Activated gamma-delta T cell treated with anti-CD3 and anti-CD28 coated beads, Interleukin-2, amount 50 U/mL, for 16 hours (primary cell): ENCODE measurements at places on chromosomes 4 and X.

DNA sequence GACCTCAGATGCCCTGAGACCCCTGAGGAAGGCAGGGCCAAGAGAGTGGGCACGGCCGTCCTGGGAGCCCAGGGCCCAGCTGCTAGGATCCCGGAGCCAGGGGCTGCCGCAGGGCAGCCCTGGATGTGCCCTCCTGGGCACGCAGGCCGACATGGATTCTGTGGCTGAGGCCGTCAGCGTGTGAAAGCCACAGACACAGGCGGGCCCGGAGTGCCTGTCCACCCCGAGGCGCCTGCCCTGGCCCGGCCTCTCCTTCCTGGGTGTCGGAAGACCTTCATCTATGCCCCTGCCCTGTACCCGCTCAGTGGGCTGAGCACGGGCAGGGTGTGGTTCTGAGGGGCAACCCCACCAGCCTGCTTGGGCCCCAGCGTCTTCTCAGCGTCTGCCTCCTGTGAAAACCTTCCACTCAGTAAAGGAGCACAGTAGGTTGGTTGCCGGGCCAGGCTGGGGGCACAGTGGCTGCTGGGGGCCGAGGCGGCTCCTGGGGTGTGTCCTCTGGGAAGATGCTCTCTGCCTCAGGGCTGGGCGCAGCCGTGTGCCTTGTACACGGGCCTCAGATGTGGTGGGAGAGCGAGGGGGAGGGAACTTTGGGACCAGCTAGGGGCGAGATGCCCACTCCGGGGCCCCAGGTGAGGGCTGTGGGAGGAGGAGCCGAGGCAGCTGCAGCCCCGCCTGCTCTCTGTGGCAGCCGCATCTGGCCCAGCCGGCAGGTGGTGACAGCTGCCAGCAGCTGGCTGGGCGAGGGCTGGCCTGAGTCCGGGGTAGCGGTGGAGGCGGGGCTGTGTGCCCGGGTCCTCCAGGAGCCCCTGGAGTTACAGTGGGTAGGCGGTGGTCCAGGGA, 20.8 kb downstream of the FGFRL1 start:
- no peak for DNase-seq

DNA sequence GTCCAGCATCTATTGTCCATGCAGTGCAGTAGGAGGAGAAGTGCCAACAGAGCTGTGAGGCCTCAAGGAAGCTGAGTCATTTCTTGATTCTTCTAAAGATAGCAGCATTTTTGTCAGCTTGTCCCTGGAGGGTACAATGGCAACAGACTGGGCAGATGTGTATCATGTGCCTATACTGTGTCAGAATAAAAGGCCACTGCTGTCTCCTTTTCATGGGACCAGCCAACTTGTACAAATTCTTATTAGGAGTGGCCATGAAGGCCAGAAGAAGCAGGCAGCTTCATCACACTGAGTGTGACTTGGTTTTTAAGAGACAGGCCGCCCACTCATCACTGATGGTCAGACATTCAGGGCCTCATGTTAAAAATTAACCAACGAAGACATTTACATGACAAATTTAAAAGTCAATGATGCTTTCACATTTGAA, 185.0 kb upstream of the FAM241A start:
- DNase-seq: no peak

GRCh38 chr4:17574206-17574605, 2.8 kb upstream of the LAP3 start:
- DNase-seq: no peak

GRCh38 chr4:55363691-55364351, 17.8 kb downstream of the SRD5A3 start:
- no peak for DNase-seq

GRCh38 chr4:93693141-93693540, 135.4 kb upstream of the ATOH1 start:
- DNase-seq: no peak

GRCh38 chrX:44456685-44457084, 86.0 kb downstream of the FUNDC1 start:
- no peak for DNase-seq

- no peak for DNase-seq
These were observed 629.7 kb downstream of the PCDH7 start for GRCh38 chr4:31349907-31350306.

GRCh38 chrX:108223585-108223984, 132.0 kb downstream of the ATG4A start:
- no peak for DNase-seq

DNA sequence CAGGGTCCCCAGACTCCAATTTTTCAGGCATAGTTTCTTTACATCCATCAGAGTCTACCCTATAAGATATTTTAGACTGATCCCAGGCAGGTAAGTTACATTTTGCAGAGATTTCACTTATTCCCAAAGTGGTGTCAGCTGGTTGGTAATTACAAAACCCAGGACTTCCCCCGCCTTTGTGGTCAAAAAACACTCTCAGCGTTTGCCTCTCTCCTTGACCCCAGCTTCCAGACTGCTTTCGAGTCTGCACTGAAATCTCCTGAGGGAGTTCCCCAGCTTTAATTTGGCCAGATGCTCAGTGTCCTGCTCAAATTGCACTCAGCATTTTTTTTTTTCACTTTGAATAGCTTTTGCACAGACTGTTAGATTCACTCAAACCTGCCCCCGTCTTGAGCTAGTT, 11.2 kb upstream of the AMOT start:
- DNase-seq: no peak

DNA sequence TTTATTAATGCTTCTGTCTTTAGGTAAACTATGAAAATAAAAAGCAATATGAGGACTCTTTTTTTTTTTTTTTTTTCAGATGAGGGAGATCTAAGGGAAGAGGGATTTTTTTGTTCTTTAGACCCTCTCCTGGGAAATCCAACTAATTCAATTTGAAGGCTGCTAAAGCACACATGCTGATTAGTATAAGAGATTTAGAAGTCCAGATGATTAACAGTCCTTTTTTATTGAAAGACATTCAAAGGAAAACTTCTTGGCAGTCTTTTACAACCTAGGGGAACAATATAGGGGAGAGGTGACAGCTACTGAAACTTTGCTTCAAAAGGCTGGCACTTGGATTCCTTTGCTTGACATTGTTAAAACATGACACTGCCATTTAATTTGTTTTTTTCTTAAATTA, 602.5 kb downstream of the RAPGEF2 start:
- DNase-seq: no peak

- no peak for DNase-seq
These were observed 127.4 kb upstream of the RPL34 start for GRCh38 chr4:108492816-108493595.

DNA sequence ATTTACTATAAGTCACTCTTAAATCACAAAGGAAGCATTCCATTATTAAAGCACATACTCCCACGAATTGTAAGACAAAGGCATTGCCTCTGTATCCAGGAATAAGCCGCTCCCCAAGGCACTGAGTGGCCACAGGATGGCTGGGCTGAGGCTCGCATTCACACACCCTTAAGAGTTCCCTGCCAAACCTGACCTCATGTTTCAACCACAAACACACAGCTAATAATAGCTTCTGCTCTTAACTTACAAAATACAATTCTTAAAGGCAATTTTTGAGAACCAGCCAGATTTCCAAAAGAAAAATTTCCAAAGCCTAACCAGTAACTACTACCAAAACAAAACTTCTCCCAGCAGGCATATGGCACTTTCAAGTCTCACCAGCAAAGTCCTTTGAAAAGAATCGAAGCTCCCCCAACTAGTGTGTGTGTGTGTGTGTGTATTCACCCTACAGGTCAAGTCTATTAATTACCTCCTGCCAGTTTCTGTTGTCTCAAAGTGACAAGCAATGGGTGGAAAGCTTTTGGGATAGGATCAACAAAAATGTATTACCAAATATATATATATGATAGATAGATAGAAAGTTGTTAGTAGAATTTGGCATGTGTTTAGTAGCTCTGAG, 36.0 kb downstream of the ARHGAP6 start:
- no peak for DNase-seq

DNA sequence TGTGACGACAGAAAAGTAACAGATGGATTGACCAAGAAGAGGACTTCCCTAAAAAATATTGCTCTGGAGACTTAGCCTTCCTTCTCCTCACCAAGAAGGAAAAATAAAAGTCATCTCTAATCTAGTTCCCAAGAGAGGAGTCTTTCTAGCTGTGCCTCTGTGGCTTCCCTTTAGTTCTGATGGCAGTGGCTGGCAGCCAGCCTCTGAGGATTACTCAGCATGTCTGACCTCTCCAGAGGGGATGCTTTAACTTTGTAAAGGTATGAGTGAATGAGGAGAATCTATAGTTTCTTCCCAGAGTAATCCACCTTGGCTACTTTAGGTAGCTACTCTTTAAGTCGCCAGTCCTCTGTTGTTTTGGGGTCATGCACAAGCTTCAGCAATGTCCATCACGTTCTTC, 163.9 kb upstream of the KIT start:
- no peak for DNase-seq

DNA sequence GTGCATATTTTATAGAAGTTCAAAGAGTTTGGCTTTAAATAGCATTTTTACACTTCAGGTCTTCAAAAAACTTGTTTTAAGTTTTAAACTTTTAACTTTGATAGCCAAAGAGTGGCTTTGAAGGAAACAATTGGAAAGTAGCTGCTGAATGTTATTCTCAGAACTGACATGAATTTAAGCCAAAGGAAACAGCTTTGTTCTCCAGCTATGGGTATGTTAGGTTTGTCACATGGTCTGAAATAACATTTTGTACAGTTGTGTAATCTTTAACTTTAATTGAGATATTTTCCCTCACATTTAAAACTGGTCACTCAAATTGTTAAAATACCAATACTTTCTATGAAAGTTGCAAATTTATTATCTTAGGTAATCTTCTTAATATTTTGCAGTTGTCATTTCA, 564.7 kb downstream of the IL15 start:
- no peak for DNase-seq
